RPMI7951 (cell line): ENCODE measurements at places on chromosomes 5 and 9. TPM values are rescaled to one million over a fixed set of nuclear protein-coding genes. Genes with fewer than 3 reads are reported as not detected.

- DNase-seq, result peak; percentile 24
Measured at GRCh38 chr5:170429014-170429413, 39.8 kb upstream of the KCNMB1 start.

DNA sequence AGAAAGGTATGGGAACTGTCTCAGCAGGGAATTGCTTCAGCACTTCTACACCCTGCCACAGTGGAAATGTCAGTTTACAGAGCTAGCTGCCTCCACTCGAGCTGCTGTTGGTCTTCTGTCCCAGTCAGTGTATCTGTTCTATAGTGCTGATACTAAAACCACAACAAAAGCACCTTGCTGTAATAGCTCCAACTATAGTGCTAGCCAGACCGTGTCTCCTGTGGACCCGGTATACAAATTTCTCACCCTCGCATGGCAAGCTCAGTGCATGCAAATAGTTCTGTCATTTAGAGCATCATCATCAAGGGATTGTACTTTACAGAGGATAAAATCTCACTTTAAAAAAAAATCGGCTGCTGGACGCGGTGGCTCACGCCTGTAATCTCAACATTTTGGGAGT is 51.5 kb upstream of the IQGAP2 start:
- no peak for DNase-seq

DNA sequence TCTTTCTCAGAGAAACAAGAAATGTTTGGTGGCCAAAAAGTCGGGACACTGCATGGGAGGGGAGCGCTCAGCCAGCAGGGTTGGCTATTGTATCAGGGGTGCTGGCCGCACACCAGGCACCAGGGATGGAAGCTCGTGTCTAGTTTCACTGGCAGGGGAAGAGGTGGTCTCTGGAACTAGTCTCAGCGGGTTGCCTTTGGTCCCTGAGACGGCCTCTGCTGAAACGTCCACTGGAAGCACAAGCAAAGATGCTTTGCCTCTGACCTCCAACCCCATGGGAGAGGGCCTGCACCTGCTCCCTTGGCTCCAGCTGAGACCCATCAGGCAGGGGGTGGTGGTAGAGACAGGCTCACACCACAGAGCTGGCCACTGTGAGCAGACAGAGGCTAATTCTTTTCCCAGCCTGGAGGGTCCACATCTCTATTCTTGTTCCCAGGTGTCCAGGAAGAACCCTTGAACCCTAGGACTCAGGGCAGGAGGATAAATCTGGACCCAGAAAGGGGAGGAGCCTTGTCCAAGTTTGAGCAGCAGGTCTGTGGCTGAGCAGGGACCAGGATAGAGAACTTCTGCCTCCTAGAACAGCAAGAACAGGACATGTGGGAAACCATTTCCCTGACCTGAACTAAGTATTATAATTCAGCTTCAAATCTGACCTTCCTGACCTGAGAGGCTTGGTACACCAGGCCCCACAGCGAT is 102.6 kb downstream of the RGS3 start:
- no peak for DNase-seq

- no peak for DNase-seq
Measured at GRCh38 chr5:68299575-68299974, 84.0 kb downstream of the PIK3R1 start.

DNA sequence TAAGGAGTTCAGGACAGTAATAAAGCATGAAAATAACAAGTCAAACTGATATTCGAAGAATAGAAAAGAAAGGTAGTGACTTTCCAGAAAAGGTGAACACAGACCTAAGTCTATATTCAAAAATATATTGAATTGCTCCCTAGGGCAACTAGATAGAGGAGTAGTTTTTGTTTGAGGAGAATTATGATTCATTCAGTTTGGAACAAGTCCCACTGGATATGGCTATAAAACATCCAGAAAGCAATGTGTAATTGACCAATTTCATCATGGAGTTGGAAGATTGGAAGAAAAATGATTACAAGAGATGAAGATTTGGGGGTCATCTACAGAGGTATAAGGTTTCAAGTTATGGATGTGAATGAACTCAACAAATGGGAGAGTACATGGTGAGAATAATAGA is 117.5 kb upstream of the ZNF462 start:
- DNase-seq, result no peak

DNA sequence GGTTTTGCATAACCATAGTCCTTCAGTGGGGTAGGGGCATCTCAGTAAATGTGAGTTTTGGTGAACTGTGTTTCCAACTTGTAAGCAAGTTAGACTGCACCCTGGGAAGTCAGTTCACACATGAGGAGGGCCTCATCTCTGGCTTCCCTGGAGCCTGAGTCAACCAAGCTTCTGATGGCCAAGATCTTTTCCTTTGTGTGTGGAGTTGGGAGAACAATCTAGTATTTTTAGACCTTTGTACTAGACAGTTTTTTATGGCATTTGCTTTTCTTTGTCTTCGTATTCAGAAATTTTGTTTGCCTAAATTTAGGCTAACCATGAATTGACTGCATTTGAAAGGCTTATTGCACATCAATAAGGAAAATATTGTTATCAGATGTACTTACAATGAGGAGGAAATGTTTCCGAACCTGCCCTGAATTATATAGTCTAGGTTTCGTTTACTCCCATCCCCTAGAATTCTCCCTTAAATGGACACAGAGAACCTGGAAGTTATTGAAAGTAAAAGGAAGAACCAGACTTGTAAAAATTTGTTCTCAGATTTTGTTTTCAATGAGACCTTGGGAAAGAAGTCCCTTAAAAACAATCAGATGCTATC is 204.6 kb downstream of the AOPEP start:
- no peak for DNase-seq

GRCh38 chr9:114207034-114207810 is 51.9 kb downstream of the COL27A1 start:
- DNase-seq, result peak; percentile 63

DNA sequence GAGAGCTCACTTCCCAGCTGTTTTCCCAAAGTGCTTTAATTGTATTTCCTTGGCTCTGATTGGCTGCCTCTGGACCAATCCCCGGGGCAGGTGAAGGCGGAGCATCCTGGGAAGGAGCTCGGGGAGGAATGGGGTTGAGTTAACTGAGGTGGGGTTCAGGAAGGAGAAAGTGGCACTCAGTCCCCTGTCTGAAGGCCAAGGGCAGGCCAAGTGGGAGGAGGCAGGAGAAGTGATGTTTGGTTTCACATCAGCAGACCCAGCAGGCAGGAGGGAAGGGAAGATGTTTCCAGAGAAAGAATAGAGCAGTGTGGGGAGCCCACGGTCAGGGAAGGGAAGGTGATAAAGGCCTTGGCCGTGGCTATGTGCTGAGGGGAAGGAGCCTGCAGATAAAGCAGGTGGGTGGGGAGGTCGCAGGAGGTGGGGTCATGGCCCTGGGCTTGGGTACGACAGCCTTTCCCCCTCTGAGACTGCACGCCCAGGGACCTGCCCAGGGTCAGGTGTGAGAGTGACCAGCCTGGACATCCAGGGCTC is 3.1 kb downstream of the TSPAN17 start:
- no peak for DNase-seq

DNA sequence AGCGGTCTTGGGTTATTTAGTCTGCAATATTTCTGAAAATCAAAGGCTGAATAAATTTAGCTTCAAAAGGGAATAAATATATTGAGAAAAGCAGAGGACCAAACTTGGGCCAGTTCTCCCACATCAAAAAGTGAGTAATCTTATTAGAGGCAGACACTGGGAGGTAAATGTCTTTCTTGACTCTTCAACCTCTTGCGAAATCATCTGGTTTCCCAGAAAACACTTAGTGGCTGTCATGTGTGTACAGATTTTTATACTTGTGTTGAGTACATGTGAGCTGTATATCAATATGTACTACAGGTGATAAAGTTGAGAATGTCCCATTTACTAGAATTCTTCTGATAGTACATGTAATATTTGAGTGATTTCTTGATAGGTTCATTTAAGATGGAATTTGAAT is 454.9 kb downstream of the PRR16 start:
- no peak for DNase-seq

GRCh38 chr9:24572406-24572805 is 26.7 kb upstream of the IZUMO3 start:
- no peak for DNase-seq

DNA sequence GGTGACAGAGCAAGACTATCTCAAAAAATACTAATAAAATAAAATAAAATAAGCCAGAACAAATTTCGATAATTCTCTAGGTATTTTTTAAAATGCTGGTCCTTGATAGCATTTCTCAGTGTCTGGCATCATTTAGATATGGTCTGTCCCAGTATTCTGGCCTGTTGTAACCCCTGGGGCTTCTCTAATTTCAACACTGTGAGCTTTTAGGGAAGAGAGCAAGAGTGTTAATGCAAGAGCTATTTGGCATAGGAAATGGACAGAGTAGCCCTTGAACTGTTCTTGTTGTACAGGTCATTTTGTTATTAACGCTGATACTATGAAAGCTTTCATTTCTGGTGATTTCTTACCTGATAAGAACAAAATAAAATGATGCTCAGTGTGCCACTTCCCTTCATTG is 112.2 kb upstream of the ZNF608 start:
- no peak for DNase-seq

DNA sequence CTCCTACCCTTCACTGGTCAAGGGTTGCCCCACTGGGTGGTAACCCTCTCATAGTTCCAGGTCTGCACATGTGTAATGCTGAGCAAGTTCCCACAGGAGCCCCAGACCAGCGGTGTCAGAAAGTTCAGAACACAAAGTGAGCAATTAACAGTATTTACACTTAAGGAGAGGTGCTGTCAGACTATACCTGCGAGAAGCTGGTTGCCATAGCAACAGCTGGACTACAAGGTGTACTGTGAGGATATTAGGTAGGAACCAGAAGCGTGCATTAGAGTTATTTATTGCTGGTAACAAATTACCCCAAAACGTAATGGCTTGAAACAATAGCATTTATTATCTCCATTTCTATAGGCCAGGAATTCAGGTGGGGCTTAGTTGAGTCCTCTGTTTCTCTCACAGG is 317.0 kb upstream of the RPS23 start:
- DNase-seq, result no peak

DNA sequence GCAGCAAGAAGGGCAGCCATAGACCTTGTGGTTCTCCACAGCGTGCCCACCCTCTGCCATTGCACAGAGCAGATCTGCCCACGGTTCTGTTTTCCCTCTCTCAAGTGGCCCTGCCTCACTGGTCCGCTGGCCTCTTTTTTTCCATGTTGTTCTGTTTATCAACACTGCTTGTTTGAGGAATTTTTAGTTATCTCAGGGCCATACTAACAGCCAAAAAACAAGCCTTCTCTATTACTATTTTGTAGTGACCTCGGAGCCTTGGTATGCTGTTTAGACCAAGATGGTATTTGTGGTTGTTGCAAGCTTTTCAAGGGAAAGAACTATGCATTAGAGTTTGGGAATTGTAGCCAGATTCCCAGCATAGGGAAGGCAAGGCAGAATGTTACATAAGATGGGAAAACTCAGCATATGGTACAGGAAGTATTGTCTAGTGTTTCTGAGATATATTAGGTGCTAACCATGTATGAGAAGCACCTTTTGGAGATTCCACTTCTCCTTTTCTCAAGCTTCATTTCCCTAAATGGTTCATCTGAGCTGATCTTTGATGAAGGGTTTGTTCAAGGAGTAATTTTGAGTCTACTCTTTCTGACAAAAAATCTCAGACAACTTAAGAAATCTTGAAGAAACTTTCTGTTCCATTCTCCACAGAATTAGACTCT is 54.3 kb downstream of the NUP214 start:
- DNase-seq, result peak; percentile 6

DNA sequence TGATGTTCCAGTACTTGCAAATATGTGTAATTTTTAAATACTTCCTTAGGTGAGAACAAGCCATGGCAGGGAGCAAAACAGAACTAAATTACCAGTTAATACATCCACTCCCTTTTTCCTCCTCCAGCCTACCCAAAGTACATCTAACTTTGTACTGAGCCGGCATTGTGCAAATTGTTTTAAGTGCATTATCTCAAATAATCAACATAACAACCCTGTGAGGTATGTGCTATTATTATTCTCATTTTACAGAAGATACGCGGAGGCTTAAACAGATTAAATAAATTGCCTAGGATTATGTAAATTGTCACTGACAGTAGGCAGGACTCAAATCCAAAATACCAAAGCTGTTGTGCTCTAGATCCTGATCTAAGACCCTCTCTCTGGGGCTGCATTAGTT is 55.5 kb upstream of the KLF4 start:
- no peak for DNase-seq

GRCh38 chr9:16221822-16222547 is 648.5 kb downstream of the BNC2 start:
- DNase-seq, result no peak

- DNase-seq, result peak; percentile 24
Measured at GRCh38 chr9:124429530-124429867, 14.3 kb upstream of the PSMB7 start.

DNA sequence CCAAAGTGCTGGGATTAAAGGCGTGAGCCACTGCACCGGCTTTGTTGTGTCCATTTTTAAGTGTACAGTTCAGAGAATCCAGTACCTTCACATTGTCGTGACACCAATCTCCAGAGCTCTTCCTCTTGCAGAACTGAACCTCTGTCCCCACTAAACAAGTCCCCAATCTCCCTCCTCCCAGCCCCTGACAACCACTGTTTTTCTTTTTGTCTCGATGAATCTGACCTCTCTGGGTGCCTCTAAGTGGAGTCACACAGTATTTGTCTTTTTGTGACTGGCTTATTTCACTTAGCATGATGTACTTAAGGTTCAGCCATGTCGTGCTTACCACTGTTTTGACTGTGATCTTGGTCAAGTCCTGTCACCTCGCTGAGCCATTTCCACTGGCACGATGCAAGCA is 1.6 kb downstream of the WDR38 start:
- DNase-seq, result no peak

- DNase-seq, result no peak
Measured at GRCh38 chr5:134135091-134135655, 20.7 kb downstream of the TCF7 start.

DNA sequence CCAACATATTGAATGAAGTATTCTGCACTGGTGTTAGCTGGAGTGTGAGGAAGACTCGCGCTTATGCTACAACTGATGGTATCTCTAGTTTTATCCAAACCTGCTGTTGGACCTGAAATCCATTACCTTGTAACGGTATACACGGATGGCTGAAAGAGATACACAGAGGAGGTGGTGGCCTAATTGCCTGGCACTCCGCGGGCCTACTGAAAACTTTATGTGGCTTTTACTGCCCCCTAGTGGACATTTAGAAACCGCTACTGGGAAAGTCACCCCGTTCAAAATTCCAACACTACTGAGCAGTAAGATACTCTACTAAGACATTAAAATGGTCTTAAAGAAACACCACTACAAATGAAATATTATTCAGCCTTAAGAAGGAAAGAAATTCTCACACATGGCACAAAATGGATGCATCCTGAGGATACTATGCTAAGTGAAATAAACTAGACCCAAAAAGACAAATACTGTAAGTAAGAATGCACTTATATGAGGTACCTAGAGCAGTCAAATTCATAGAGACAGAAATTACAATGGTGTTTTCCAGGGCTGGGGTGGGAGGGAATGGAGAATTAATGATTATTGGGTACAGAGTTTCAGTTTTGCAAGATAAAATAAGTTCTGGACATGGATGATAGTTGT is 100.4 kb downstream of the TTLL11 start:
- peak; percentile 59 for DNase-seq

- DNase-seq, result peak; percentile 80
Measured at GRCh38 chr9:96487949-96488348, 38.0 kb downstream of the HABP4 start.

The NXNL2 gene
- 1.1 and 1.4 TPM in 2 replicates for total RNA-seq

The NDST1 gene
- 18.5 and 21.3 TPM in 2 replicates for total RNA-seq

The CCNI2 gene
- total RNA-seq, result 2.0 TPM in 1 of 2 replicates, not detected in the other

The FAM120A gene
- 44.1 and 57.1 TPM in 2 replicates for total RNA-seq

The C9orf50 gene
- not detected in 2 replicates for total RNA-seq

The NME5 gene
- total RNA-seq, result 0.29 and 0.36 TPM in 2 replicates

The MARCOL gene
- total RNA-seq, result not detected in 2 replicates

The MAPKAP1 gene
- 60.6 and 75.0 TPM in 2 replicates for total RNA-seq
